ENCODE measurements at places on chromosomes 3 and 15. TPM values are rescaled to one million over a fixed set of nuclear protein-coding genes. Genes with fewer than 3 reads are reported as not detected.

GRCh38 chr3:157136647-157137387 lies 23.1 kb downstream of the CCNL1 start:
- no peaks in the 10 kb centered on the region for H3K27me3 ChIP-seq
- peaks cover 6% of the 10 kb centered on the region for H3K36me3 ChIP-seq
- peaks cover 35% of the 10 kb centered on the region for H3K4me1 ChIP-seq
- no peak overlapping the region for H3K4me3 ChIP-seq

Gene FBXO40
- not detected for total RNA-seq

DNA sequence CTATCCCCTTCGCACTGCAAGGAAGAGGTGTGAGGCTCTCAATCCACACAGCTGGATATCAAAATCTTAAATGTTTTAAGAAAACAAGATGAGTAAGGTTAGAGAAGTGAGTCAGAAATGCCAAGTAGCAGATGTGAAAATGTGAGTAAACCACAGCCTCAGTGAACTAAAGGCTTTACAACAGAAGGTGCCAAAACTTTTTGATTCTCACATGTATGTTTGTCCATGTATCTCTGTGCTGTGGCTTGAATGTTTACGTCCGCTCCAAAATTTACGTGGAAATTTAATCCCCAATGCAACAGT lies 126.8 kb upstream of the PFN2 start:
- no peaks in the 10 kb centered on the region for H3K36me3 ChIP-seq
- DNase-seq = no peak
- no peak overlapping the region for H3K27ac ChIP-seq
- no peaks in the 10 kb centered on the region for H3K4me1 ChIP-seq
- H3K27me3 ChIP-seq = no peaks in the 10 kb centered on the region

GRCh38 chr15:91611561-91612323 lies 241.8 kb upstream of the SLCO3A1 start:
- H3K36me3 ChIP-seq = no peaks in the 10 kb centered on the region
- no peak overlapping the region for H3K4me3 ChIP-seq
- no peak overlapping the region for H3K27ac ChIP-seq

DNA sequence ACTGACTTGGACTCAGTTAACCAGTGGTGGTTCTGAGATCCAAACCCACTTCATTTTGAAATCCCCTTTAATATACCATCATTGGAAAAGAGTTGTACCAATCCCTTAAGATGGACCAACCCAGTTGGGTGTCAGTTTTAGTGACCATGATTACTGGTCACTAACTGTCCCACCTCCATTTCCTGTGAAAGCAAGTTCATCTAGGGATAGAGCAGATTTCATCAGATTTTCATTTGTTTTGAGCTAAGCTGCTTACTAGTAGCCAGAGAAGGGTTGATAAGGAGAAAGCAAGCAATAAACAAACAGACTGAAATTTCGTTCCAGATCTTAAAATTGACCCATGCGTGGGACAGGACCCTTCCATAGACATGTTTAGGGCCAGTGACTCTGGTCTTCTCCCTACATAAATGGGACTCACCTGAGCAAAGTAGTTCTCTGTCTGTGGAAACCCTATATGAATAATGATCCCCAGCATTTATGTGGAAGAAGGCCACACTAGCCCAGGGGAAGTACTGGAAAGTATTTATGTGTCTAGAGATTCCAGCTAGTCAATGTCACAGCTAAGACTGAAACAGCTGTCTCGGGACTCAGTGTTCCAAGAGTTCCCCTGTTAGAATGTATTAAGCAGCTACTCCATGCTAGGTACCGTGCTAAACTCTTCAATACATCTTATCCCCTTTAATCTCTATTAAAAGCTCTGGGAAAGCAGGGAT lies 196.0 kb upstream of the BCL6 start:
- peaks cover 19% of the 10 kb centered on the region for H3K4me1 ChIP-seq
- H3K27me3 ChIP-seq = no peaks in the 10 kb centered on the region
- no peak for DNase-seq
- H3K36me3 ChIP-seq = no peaks in the 10 kb centered on the region
- no peak overlapping the region for H3K27ac ChIP-seq

Gene NPAP1
- total RNA-seq = not detected

- H3K27ac ChIP-seq = no peak overlapping the region
- H3K4me1 ChIP-seq = peaks cover 19% of the 10 kb centered on the region
- no peak overlapping the region for H3K4me3 ChIP-seq
- DNase-seq = no peak
Observed at GRCh38 chr3:58173669-58174398, 36.9 kb downstream of the DNASE1L3 start.
